ENCODE measurements at places on chromosomes 2 and 18. TPM values are rescaled to one million over a fixed set of nuclear protein-coding genes. Genes with fewer than 3 reads are reported as not detected.

The GAD1 gene
- total RNA-seq: not detected

The OSBPL6 gene
- total RNA-seq: 1.1 TPM

The SCN1A gene
- total RNA-seq: not detected

The KCNF1 gene
- 0.20 TPM for total RNA-seq

The SERPINB4 gene
- not detected for total RNA-seq

The MORN2 gene
- 8.1 TPM for total RNA-seq

The B3GNT7 gene
- total RNA-seq: 1.3 TPM

The CCDC148 gene
- not detected for total RNA-seq

The GKN2 gene
- not detected for total RNA-seq

The ACVR1C gene
- total RNA-seq: not detected

The RAX gene
- not detected for total RNA-seq

The CHCHD5 gene
- total RNA-seq: 17.4 TPM

The LAMA3 gene
- total RNA-seq: 9.0 TPM

The ACADL gene
- not detected for total RNA-seq

The DSC1 gene
- not detected for total RNA-seq

The ACYP2 gene
- 4.1 TPM for total RNA-seq

The MEP1B gene
- not detected for total RNA-seq

The MC4R gene
- not detected for total RNA-seq

The C2orf80 gene
- not detected for total RNA-seq

The KIF3C gene
- total RNA-seq: 10.2 TPM

The PLA2R1 gene
- 6.4 TPM for total RNA-seq

The CCDC121 gene
- total RNA-seq: 1.8 TPM

The CREG2 gene
- total RNA-seq: 0.27 TPM

The CPS1 gene
- 1.5 TPM for total RNA-seq

The BCS1L gene
- 36.9 TPM for total RNA-seq

The CTAGE1 gene
- total RNA-seq: not detected

The NT5C1B gene
- not detected for total RNA-seq

The GRHL1 gene
- 0.94 TPM for total RNA-seq

The ERBB4 gene
- under 0.01 TPM for total RNA-seq

The WNT10A gene
- not detected for total RNA-seq

The EGR4 gene
- total RNA-seq: not detected

The TRABD2A gene
- total RNA-seq: 0.60 TPM

The TPO gene
- not detected for total RNA-seq

The CYRIA gene
- 10.2 TPM for total RNA-seq

The GPR39 gene
- total RNA-seq: 0.07 TPM

The CCDC68 gene
- 5.9 TPM for total RNA-seq

The PLGLB2 gene
- not detected for total RNA-seq

The GNAL gene
- total RNA-seq: 0.05 TPM

The COL3A1 gene
- total RNA-seq: 2.6 TPM

The SLC38A11 gene
- total RNA-seq: not detected

The CABLES1 gene
- total RNA-seq: 11.9 TPM

The TNFAIP6 gene
- total RNA-seq: not detected

The FAM168B gene
- total RNA-seq: 93.7 TPM

The ETAA1 gene
- 20.1 TPM for total RNA-seq

The BUB1 gene
- 49.7 TPM for total RNA-seq

The ALK gene
- not detected for total RNA-seq

The TBR1 gene
- total RNA-seq: not detected

The GAL3ST2 gene
- not detected for total RNA-seq

All from mammary microvascular endothelial cell (primary cell).